Fibroblast of lung (primary cell): ENCODE measurements at places on chromosomes 5 and 9.

DNA sequence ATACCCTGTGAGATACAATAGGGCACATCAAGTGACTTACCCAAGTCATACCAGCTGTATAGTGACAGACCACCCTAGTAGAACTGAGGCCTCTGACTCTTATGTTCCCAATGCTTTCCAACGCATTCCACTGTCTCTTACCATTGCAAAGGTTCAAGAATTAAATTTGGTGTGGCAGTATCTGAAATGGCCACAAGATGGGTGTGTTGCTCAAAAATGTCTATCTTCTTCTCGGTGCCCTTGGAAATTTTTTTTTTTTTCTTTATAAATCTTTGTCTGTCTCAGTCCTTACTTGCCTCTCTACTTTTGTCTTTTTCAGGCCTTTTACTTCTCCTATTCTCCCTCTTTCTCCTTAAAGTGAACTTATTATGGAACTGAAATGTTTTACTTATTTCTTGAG, 48.4 kb downstream of the GPR21 start:
- no peak overlapping the region for H3K4me3 ChIP-seq
- H3K4me1 ChIP-seq: no peaks in the 10 kb centered on the region
- H3K27ac ChIP-seq: no peak overlapping the region
- peak; percentile 58 for DNase-seq
- H3K36me3 ChIP-seq: peaks cover 2% of the 10 kb centered on the region
- H3K27me3 ChIP-seq: no peaks in the 10 kb centered on the region

- H3K27ac ChIP-seq: no peak overlapping the region
- H3K36me3 ChIP-seq: no peaks in the 10 kb centered on the region
- no peak overlapping the region for H3K4me3 ChIP-seq
- no peak for DNase-seq
- no peaks in the 10 kb centered on the region for H3K27me3 ChIP-seq
Measured at GRCh38 chr5:61053937-61054336, 108.3 kb downstream of the SMIM15 start.

GRCh38 chr9:37801959-37802711, 1.5 kb downstream of the DCAF10 start:
- no peaks in the 10 kb centered on the region for H3K27me3 ChIP-seq
- H3K27ac ChIP-seq: peak overlapping the region; percentile 86
- H3K4me3 ChIP-seq: peak overlapping the region; percentile 89
- peaks cover 1% of the 10 kb centered on the region for H3K36me3 ChIP-seq
- DNase-seq: no peak

DNA sequence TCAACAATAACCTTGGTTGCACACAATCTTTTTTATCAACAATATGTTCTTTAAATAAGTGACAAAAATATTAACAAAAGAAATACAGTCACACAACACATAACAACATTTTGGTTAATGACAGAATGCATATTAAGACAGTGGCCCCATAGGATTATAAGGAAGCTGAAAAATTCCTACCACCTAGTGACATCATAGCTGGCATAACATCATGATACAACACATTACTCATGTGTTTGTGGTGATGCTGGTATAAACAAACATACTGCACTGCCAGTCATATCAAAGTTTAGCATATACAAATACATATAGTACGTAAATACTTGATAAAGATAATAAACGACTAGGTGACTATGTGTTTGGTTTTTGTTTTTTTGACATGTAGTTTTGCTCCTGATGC, 344.8 kb upstream of the POU5F2 start:
- H3K36me3 ChIP-seq: no peaks in the 10 kb centered on the region
- H3K27me3 ChIP-seq: no peaks in the 10 kb centered on the region
- H3K27ac ChIP-seq: no peak overlapping the region
- no peak overlapping the region for H3K4me3 ChIP-seq

GRCh38 chr9:15253786-15254185, 53.2 kb downstream of the TTC39B start:
- no peak for DNase-seq
- peaks cover 6% of the 10 kb centered on the region for H3K4me1 ChIP-seq
- no peak overlapping the region for H3K4me3 ChIP-seq
- no peaks in the 10 kb centered on the region for H3K27me3 ChIP-seq

GRCh38 chr5:57855831-57856230, 373.2 kb upstream of the ACTBL2 start:
- H3K27ac ChIP-seq: no peak overlapping the region
- DNase-seq: no peak
- H3K36me3 ChIP-seq: no peaks in the 10 kb centered on the region
- no peaks in the 10 kb centered on the region for H3K4me1 ChIP-seq
- H3K4me3 ChIP-seq: no peak overlapping the region

- no peaks in the 10 kb centered on the region for H3K4me1 ChIP-seq
- DNase-seq: no peak
- no peaks in the 10 kb centered on the region for H3K27me3 ChIP-seq
- no peak overlapping the region for H3K27ac ChIP-seq
- no peak overlapping the region for H3K4me3 ChIP-seq
- no peaks in the 10 kb centered on the region for H3K36me3 ChIP-seq
Measured at GRCh38 chr5:54211912-54212311, 98.5 kb downstream of the ARL15 start.

DNA sequence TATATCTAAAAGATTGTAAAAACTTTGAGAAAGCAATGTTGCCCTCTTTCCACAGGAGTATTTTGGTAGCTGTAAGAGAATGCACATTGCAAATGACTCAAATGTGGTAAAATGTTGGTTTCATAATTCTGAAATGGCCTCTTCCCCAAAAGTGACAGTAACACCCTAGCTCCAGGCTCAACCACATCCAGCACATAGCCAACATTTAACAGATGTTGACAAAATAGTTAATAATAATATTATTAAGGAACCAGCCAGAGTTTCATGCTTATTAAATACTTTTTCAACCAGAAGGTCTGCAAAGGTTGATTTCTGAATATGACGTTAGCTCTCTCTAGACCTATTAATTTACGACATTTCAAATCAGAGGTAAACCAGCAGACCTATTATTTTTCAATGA, 1.3 kb downstream of the ANXA1 start:
- no peaks in the 10 kb centered on the region for H3K27me3 ChIP-seq
- peak; percentile 49 for DNase-seq
- peak overlapping the region; percentile 96 for H3K4me3 ChIP-seq
- H3K27ac ChIP-seq: peak overlapping the region; percentile 90

DNA sequence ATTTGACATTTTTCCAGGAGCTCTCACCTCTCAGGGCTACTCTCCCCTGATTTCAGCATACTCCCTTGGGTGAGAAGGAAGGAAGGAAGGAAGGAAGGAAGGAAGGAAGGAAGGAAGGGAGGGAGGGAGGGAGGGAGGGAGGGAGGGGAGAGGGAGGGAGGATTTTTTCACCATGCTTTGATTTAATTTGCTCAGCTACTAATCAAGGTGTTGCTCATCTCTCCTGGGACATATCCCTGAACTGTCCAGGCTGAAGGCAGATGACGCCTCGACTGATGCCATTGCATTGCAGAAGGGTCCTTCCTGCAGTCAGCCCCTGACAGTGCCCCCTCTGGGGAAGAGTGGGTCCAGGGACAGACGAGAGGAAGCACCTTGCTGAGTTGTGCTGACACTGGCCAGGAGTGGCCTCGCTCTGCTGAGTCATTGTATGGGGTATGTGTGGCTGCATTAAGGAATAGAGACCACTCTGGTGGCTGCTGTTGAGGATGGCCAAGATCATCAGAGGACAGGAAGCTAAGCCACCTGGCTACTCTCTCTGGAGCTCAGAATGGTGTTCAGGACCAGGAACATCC, 43.6 kb upstream of the CRB2 start:
- H3K27me3 ChIP-seq: no peaks in the 10 kb centered on the region
- no peaks in the 10 kb centered on the region for H3K4me1 ChIP-seq
- no peak overlapping the region for H3K4me3 ChIP-seq
- no peaks in the 10 kb centered on the region for H3K36me3 ChIP-seq
- DNase-seq: no peak

- H3K4me3 ChIP-seq: no peak overlapping the region
- H3K27me3 ChIP-seq: no peaks in the 10 kb centered on the region
- no peaks in the 10 kb centered on the region for H3K36me3 ChIP-seq
- no peak for DNase-seq
- H3K4me1 ChIP-seq: no peaks in the 10 kb centered on the region
Measured at GRCh38 chr9:68750255-68750654, 45.2 kb downstream of the PIP5K1B start.

DNA sequence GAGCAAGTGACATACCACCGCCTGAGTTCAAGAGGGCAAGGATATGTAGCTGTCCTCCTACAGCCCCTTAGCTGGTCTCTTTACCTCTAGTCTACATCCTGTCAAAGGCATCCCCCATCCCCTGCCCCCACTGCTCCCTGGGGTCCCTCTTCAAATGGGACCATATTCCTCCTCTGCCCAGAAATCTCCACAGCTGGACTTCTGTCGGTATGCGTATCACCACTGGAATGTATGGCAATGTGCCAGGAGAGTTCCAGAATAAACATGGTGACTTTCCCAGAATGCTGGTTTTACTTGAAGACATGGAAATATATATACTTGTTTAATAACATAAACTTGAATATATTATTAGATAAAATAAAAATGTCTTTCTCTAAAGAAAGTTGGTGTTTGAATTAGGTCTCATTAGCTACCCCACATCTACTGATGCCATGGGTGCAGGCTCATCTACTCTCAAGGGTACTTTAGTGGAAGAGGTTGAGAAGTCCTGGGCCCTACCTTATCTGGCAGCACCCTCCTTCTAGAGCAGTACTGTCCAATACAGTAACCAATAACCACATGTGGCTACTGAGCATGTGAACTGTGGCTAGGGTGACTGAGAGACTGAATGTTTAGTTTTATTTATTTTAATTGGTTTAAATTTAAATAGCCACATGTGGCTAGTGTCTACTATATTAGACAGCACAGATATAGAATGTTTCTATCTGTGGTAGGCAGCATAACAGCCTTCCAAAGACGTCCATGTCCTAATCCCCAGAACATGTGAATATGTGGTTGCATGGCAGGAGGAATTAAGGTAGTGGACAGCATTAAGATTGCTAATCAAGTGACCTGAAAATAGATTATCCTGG, 181.7 kb upstream of the SLC30A5 start:
- H3K36me3 ChIP-seq: no peaks in the 10 kb centered on the region
- H3K4me1 ChIP-seq: peaks cover 5% of the 10 kb centered on the region
- peak overlapping the region; percentile 64 for H3K27ac ChIP-seq
- no peak overlapping the region for H3K4me3 ChIP-seq
- DNase-seq: peak; percentile 76

GRCh38 chr9:11755951-11756350, 937.2 kb upstream of the TYRP1 start:
- H3K36me3 ChIP-seq: no peaks in the 10 kb centered on the region
- no peak overlapping the region for H3K4me3 ChIP-seq
- no peak overlapping the region for H3K27ac ChIP-seq

DNA sequence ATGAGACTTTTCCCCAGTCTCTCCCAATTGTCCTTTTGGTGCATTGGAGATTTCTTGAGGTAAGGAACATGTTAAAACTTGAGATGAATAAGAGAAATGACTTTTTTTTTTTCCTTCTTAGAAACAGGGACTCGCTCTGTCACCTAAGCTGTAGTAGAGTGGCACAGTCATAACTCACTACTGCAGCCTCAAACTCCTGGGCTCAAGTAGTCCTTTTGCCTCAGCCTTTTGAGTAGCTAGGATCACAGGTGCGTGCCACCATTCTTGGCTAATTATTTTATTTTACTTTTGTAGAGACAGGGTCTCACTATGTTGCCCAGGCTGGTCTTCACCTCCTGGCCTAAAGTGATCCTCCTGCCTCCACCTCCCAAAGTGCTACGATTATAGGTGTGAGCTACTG, 25.9 kb downstream of the CDC42SE2 start:
- no peaks in the 10 kb centered on the region for H3K4me1 ChIP-seq
- no peaks in the 10 kb centered on the region for H3K36me3 ChIP-seq
- no peak overlapping the region for H3K27ac ChIP-seq
- DNase-seq: no peak

- H3K4me3 ChIP-seq: peak overlapping the region; percentile 94
- peak; percentile 33 for DNase-seq
- H3K36me3 ChIP-seq: no peaks in the 10 kb centered on the region
- H3K27me3 ChIP-seq: no peaks in the 10 kb centered on the region
Measured at GRCh38 chr9:86354818-86355309, 654 bp upstream of the TUT7 start.

DNA sequence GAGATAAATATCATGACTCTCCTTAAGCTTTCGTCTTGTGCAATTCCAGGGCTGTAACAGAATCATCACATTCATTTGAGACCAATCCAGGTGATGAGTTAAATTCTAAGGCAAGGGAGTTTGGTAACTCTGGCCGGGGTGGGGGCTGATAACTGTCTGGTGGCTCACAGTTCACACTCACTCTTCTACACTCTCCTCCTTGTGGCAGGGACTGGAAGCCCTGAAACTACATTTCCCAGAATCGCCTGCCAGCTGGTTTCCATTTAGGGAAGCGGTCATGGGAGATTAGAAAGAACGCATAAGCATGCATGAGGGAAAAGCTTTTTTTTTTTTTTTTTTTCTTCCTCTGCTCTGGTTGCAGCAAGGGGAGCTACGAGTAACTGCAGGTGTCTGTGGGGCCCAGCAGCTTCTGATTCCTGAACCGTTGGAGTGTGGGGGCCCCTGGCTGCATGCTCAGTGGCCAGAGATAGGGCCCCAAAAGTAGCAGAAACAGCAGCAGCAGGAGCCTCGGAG, 154.8 kb upstream of the TBC1D2 start:
- H3K4me1 ChIP-seq: no peaks in the 10 kb centered on the region
- H3K27me3 ChIP-seq: no peaks in the 10 kb centered on the region
- H3K36me3 ChIP-seq: no peaks in the 10 kb centered on the region
- no peak overlapping the region for H3K4me3 ChIP-seq

DNA sequence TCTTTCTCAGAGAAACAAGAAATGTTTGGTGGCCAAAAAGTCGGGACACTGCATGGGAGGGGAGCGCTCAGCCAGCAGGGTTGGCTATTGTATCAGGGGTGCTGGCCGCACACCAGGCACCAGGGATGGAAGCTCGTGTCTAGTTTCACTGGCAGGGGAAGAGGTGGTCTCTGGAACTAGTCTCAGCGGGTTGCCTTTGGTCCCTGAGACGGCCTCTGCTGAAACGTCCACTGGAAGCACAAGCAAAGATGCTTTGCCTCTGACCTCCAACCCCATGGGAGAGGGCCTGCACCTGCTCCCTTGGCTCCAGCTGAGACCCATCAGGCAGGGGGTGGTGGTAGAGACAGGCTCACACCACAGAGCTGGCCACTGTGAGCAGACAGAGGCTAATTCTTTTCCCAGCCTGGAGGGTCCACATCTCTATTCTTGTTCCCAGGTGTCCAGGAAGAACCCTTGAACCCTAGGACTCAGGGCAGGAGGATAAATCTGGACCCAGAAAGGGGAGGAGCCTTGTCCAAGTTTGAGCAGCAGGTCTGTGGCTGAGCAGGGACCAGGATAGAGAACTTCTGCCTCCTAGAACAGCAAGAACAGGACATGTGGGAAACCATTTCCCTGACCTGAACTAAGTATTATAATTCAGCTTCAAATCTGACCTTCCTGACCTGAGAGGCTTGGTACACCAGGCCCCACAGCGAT, 102.6 kb downstream of the RGS3 start:
- peaks cover 24% of the 10 kb centered on the region for H3K4me1 ChIP-seq
- H3K27me3 ChIP-seq: no peaks in the 10 kb centered on the region
- H3K27ac ChIP-seq: no peak overlapping the region
- peak overlapping the region; percentile 68 for H3K4me3 ChIP-seq
- DNase-seq: peak; percentile 16

GRCh38 chr9:118533101-118533500, 828.9 kb downstream of the TLR4 start:
- no peaks in the 10 kb centered on the region for H3K36me3 ChIP-seq
- no peaks in the 10 kb centered on the region for H3K4me1 ChIP-seq
- H3K27ac ChIP-seq: no peak overlapping the region
- DNase-seq: peak; percentile 28
- no peak overlapping the region for H3K4me3 ChIP-seq

- H3K27me3 ChIP-seq: no peaks in the 10 kb centered on the region
- H3K36me3 ChIP-seq: peaks cover 12% of the 10 kb centered on the region
Measured at GRCh38 chr5:149223081-149223848, 48.4 kb upstream of the AFAP1L1 start.

- no peak overlapping the region for H3K27ac ChIP-seq
- no peak overlapping the region for H3K4me3 ChIP-seq
- no peaks in the 10 kb centered on the region for H3K4me1 ChIP-seq
- no peaks in the 10 kb centered on the region for H3K36me3 ChIP-seq
Measured at GRCh38 chr9:17462869-17463464, 115.9 kb upstream of the SH3GL2 start.
